ENCODE measurements at places on chromosomes 7 and 10. TPM values are rescaled to one million over a fixed set of nuclear protein-coding genes. Genes with fewer than 3 reads are reported as not detected.

GRCh38 chr10:3106928-3107425 lies 39.6 kb downstream of the PFKP start:
- no peak for DNase-seq

DNA sequence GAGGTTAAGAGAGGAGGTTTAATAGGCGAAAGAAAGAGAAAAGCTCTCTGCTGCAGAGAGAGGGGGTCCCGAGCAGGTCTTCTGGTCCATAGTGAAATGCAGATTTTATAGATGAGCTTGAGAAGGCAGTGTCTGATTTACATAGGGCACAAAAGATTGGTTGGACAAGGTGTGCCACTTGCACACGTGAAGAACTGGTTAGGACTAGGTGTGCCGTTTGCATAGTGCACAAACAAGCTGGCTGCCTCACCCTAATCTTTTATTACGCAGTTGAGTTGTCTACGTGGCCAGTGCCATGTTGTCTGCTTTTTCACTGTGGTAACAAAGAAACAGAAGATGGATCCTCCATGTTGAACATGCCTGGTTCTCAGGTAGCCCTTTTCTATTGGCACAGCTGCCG lies 82.6 kb downstream of the AMPH start:
- no peak for DNase-seq

GRCh38 chr10:101901340-101901739 lies 57.7 kb upstream of the KCNIP2 start:
- no peak for DNase-seq

DNA sequence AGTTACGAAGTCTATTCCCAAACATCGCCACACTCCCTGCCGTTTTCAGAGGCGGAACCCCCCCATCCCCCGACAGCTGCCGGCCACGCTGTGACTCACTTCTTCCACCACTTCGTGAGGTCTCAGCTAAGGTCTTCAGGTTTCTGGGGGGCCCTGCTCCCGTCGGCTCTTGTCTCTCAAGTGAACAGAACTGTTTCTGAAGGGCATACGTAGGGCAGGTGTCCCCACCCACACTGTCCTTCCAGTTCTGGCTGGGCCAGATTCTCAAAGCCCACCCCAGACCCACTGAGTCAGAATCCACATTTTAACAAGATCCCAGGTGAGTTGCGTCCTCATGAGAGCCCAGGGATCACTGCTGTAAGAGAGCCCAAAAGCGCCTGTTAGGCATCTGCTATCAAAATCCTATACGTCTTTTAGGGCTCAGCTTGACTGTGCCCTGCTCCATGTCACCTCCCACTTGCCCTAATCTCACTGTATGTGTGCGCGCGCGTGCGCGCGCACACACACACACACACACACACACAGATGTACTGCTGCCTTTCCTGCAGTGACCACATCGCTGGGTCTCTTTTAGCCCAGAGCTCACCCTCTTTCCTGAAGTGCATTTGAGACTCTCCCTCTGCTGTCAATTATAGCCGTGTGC lies 78.8 kb downstream of the PROSER2 start:
- no peak for DNase-seq

DNA sequence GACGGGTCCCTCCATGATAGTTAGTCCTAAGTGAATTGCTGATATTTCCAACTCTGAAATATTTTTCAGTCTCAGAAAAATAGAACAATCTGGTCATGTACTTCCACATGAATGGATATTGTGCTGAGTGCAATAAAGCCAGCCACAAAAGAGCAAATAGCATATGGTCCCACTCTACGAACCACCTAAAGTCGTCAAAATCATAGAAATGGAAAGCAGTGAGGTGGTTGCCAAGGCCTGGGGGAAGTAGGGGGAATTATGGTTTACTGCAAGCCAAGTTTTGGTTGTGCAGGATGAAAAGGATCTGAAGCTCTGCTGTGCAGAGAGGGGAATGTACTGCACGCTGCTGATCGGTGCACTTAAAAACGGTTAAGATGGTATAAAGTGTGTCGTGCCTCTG lies 313.8 kb upstream of the ADARB2 start:
- DNase-seq = no peak

The SEC61A2 gene
- 10.7 TPM for total RNA-seq

The TEX36 gene
- total RNA-seq = not detected

The C10orf62 gene
- total RNA-seq = not detected

The SLC4A2 gene
- total RNA-seq = 171 TPM

All from HFFc6 (cell line).